EH (cell line): ENCODE measurements at places on chromosomes 5 and 9.
A peak's percentile ranks its signal among the peaks of the same experiment; 100 is the strongest.

GRCh38 chr5:126456217-126456820, 33.1 kb downstream of the GRAMD2B start:
- DNase-seq = no peak

DNA sequence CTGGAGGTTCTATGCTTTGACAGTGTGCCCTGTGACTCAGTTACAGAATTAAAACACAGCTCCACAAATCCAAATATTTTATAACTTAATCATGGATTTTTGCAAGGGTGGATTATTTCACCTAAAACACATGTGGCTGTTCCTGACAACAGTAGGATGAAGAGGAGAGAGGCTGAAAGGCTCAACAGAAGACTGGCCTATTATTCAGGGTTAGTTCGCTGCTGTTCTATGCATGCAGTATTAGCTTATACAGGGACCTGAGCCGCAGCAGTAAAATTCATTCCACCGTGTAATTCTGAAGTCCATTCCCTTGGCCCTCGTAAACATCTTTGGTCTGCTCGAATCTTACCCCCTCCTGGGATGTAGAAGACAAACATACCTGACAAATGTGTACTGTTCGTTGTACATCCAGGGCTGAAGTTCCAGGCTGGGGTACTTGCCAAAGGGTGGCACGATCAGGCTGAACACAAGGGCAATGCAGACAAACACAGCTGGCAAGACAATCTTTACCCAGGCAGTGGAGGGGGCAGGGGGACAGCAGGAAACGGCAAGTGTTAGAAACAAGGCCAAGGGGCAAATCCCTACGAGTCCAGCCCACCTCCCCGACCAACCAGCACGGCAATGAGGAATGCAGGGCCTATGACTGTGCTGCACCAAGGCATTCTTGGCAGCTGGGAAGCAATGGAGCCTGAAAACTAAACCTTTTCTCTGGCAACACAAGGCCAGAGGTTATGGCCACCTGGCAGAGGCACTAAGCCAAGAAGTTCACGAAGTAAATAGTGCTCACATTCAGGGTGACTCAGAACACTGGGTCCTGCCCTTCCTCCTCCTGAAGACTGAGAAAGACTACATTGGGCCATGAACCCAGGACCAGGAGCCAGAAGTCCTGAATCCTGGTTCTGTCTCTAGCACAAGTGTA, 46.8 kb downstream of the NIPSNAP3B start:
- DNase-seq = peak; percentile 38

- no peak for DNase-seq
These were observed 14.8 kb upstream of the DMRT1 start for GRCh38 chr9:826500-827280.

DNA sequence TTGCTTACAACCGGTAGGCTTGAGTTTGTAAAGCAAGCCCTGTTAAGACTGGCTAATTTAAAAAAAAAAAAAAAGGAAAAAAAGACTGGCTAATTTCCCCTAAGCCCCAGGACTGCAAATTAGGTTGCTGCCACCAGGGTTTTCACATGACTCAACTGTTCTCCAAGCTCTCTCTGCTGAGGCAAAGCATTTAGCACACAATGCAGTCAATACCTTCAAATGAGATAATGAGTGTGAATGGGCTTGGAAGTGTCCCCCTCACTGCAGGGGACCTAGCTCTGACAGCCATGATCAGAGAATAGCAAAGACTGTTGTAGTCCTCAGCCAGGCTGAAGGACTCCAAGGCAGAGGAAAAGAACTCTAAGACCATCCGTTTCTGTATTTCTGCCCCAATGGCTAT, 42.8 kb upstream of the ZSWIM6 start:
- no peak for DNase-seq

DNA sequence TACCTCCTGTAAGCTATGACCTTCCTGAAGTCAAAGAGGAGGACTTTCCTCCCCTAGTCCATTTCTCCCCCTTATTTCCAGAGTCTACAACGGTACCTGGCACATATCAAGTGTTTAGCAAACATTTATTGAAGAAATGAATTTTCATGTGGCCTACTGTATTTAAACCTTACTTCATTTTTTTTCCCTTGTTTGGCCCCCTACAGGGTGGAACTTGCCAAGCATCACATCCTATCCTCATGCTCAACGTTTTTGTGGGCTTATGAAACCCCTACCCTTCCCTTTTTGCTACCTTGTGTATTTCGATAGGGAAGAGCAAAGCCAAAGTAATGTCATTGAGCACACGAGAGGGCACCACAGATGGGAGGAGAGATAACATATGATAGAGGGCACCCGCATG, 1857.8 kb upstream of the WWC1 start:
- no peak for DNase-seq

DNA sequence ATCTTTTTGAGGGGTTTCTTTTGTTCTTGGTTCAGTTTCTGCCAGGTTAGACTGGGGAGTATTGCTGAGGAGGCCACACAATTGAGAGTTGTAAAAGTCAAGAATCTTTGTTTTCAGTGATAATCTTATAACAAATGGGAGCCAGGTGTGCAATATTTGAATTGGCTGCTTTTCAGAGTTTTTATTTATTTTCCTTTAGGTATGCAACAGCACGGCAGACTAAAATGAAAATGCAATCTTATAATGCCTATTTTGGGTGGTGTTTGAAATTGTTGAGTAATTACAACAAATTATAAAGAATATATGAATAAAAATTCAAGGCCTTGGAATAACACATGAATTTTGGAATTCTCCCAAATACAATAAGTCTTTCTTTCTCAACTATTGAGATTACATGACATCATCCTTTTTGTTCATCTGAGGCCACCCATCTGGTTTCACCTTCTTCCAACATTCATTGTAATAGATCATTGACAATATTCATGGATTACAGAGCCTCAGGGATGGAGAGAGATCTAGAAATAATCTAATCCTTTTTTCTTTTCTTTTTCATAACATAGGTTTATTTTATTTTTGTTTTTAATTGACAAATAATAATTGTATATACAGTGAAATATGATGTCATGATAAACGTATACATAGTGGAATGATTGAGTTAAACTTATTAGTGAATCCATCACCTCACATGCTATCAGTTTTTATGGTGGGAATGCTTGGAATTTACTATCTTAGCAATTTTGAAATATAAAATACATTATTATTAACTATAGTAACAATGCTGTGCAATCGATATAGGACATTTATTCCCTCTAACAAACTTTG, 1061.0 kb downstream of the NR2F1-AS1 start:
- DNase-seq = no peak

GRCh38 chr5:129672006-129672405, 75.9 kb upstream of the MINAR2 start:
- DNase-seq = no peak
